ENCODE measurements at places on chromosomes 7 and 10.
A peak's percentile ranks its signal among the peaks of the same experiment; 100 is the strongest.

DNA sequence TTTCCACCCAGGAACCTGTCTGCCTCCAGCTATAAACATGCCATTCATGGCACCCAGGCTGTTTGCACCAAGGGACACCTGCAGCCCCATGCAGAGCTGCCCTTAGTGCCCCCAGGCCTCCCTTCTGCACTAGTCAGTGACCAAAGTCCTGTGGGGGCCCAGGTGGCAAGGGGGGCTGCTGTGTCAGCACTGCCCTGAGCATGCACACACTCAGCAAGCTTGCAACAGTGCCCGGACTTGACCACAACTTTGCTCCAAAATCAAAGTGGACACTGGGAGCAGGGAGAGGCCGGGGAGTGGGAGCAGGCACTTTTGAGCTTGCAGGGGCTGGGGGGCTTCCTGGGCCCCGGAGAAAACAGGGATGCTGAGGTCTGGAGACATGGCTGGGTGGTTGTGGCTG is 192.9 kb upstream of the MBL2 start:
- no peak for DNase-seq

GRCh38 chr10:78851647-78852046 is 217.1 kb upstream of the ZMIZ1 start:
- no peak for DNase-seq

DNA sequence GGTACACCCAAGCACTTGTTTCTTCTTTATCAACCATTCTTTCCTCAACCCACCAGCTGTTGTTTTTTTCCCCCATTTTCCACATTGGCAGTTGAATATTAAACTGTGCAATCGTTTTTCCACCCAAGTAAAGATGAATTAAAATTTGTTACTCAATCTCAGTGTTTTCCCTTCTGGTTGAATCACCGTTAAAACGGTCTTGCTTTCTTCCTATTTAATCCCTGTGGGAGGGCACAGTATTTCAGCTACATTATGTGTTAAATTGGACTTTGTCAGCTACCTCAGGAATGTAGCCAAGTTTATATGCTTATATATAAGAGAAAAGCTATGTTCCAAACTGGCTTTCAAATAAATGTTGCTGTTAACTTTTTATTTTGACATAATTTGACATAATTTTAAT is 19.9 kb downstream of the SLC35G1 start:
- DNase-seq = no peak

- no peak for DNase-seq
These were observed 10.0 kb downstream of the ZNF800 start for GRCh38 chr7:127382301-127383085.

DNA sequence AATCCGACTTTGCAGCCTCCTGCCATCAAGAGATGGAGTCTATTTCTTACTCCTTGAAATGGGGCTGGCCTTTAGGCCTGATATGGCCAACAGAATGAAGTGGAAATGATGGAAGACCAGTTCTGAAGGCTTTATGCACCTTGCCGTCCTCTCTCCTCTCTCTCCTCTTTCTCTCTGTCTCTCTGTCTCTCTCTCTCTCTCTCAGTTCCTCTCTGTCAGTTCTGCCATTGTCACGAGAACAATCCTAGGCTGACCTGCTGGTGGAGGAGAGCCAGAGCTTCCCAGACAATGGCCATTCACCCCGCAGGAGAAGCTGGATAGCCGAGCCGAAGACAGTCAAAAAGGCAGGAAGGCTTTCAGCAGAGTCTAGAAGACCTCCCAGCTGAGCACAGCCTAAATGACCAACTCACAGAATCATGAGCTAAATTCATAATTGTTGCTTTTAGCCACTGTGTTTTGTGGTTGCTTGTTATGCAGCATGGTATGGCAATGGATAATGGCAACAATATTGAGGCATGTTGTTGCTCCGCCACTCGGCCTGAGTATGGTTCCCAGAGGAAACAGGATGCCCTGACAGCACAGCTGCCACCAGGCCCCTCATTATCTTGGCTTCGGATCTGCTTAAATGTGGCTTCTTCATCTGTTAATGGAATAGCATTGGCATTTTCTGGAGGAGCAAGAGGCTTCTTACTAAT is 35.5 kb downstream of the FRMPD2 start:
- no peak for DNase-seq

GRCh38 chr10:115503546-115503945 is 410.4 kb downstream of the ATRNL1 start:
- peak; percentile 1 for DNase-seq

DNA sequence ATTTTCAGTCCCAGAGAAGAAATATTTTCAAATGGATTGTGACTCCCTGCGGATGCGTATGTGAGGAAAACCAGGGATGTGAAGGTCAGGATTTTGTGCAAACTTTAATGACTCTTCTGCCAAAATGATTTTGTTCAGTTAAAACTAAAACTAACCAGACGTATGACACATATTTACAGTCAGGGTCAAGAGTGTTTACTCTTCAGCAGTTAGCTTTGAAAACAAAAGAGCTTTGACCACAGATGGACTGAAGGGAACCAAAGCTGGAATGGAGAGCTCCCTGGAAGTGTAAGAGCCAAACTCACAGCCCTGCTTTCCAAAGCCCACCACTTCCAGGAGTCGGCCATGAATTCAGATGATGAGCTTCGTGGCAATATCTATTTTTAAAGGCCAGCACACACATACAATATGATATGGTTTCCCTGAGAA is 15.5 kb downstream of the SVIL start:
- peak; percentile 62 for DNase-seq

GRCh38 chr7:57256637-57257375 is 124.6 kb upstream of the ZNF479 start:
- DNase-seq = no peak

DNA sequence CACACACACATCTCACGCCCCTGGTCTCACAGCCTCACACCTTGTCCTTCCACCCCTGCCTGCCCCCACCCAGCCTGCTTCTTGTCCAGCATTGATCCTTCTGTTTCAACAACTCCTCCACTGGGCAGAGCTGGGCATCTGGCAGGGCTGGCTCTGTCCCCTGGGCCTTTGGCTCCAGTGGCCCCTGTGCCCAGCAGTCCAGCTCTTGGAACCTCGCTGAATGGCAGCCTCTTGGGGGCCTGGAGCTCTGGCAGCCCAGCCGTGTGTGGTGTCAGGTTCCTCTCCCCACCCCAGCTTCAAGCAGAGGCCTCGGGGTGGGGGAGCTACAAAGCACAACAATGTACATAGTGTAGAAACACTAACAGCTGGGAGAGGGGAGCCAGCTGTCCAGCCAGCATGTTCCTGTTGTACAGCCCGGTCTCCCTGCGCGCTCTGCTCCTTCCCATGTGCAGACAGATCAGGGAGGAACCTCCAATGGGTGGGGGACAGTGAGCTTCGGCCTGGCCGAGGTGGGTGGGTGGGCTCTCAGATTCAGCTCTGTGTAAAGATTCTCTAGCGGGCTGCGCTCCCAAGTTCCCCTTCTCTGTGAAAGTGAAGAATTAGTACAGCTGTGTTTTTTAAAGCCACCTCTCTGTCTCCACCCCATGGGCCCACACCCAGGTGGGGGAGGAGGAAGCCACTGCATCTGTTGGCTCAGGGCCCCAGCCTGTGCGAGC is 19.4 kb downstream of the ZMIZ2 start:
- DNase-seq = no peak

- peak; percentile 39 for DNase-seq
These were observed 92.9 kb downstream of the SVOPL start for GRCh38 chr7:138608275-138608674.

- no peak for DNase-seq
These were observed 10.3 kb downstream of the PNPLA8 start for GRCh38 chr7:108515630-108516029.

GRCh38 chr10:6145166-6145987 is 56.5 kb downstream of the RBM17 start:
- peak; percentile 53 for DNase-seq

DNA sequence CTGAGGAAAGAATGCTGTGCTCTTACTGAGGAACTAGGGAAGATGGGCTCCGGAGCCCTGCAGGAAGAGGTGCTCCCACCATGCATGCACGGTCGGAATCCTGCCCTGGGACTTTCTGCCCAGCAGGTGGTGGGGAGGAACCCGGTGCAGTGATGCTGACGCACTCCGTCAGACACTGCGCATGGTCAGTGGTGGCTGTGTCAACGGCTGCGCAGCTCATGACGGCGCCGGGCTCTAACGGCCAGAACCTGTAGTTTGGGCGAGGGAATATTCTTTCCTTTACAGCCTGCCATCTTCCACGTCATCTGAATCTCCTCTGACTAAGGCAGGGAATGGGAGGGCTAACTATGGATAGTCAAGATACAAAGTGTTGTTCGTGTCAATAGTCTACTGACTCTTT is 189.2 kb upstream of the MGMT start:
- DNase-seq = no peak
